ENCODE measurements at places on chromosomes 12 and 14.

GRCh38 chr14:49930720-49931119, 37.8 kb downstream of the ARF6 start:
- no peak for DNase-seq

- no peak for DNase-seq
Measured at GRCh38 chr12:89731614-89732013, 23.0 kb upstream of the ATP2B1 start.

DNA sequence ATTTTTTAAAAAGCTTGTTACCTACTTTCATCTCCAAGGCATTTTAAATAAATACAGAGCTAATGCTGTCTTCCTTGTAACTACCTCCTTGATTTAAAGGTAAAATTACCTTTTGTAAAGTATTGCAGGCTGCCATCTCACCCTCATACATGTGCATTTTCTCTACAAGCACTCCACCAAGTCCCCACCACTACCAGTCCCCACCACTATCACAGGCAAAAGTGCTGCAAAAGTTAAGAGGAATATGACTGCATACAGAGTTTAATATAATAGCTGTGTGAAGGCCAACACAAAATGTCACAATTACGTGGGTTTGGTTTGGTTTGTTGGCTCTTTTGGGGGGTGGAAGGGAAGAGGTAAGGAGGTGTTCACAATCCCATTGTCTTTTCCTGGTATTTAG, 9.6 kb downstream of the SIX1 start:
- DNase-seq, result no peak

DNA sequence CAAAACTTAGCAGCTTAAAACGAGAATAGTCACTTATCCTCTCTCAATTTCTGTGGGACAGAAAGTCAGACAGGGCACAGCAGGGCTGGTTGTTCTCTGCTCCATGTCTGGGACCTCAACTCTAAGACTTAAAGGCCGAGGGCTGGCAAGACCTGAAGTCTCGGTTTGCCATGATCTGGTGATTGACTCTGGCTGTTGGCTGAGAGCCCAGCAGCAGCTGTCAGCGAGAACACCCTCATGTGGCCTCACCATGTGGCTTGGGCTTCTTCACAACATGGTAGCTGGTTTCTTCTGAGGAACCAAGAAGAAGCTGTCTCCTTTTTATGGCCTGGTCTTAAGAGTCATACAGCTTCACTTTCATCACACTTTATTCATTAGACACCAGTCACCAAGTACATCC, 1.7 kb upstream of the VASH1 start:
- no peak for DNase-seq

DNA sequence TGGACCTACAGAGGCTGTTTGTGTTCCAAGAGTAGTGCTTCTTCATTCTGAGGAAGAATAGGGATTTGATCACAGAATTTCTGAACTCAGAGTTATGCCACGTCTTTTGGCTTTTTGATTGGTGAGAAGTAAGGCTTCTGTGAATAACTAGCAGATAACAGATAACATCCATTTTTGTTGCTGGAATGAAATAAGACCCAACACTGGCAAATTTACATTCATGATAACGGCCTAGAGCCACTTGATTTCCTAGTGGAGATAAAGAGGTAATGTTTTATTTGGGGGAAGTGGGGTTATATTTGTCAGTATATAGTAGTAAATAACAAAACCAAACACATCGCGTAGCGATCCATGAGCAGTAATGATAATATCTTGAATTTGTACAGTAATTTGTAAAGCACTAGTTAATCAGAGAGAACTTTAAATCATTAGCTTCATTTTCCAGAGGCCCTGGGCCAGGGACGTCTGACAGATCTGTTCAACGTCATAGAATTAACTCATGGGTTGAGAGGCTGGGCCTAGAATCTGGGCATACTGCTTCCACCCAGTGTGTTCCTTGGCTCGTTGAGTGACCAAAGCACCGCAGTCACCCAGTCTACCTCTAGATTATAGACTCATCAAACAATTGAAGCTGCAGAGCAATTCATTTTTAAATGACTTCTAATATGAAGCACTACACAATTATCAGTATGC, 79.6 kb downstream of the HMGA2 start:
- no peak for DNase-seq

DNA sequence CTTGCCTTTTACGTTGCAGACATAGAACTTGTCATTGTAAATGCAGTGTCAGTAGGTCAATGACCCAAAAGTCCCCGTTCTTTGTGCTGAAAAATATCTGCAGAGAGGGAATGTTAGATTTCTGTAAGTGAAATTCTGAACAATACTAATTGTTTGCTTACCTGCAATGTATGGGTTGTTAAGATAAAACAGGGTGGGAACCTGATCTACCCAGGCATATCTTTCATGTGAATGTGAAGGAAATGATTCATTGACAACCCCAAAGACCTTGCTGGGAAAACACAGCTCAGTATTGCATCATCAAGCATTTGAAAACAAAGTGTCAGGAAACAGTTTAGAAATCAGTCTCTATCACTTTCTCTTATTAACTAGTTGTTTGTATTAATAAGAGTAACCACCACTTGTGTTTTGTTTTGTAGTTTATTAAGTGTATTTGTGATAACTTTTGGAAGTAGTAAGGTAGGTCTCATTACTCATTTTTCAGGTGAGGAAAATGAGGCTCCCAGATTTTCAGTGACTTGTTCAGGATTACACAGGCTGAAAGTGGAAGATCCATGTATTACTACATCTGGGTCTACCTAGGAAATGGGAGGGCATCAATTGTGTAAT, 57.9 kb upstream of the SLC38A2 start:
- peak; percentile 54 for DNase-seq

DNA sequence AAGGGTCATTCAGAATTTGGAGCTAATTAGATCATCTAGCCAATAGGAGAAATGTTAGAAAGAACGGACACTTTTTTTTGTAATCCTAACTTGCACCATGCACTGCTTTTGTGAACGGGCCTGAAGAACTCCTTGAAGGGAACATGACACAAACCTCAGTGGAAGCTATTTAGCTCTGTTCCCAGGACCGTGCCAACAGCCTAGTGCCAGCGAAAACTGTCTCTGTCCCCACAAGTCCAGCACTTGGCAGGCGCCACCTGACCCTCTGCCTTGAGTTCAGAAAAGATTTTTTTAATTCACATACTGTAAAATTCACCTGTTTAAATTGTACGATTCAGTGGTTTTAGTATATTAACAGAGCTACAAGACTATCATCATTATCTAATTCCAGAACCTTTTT, 31.3 kb upstream of the KCNA5 start:
- no peak for DNase-seq

DNA sequence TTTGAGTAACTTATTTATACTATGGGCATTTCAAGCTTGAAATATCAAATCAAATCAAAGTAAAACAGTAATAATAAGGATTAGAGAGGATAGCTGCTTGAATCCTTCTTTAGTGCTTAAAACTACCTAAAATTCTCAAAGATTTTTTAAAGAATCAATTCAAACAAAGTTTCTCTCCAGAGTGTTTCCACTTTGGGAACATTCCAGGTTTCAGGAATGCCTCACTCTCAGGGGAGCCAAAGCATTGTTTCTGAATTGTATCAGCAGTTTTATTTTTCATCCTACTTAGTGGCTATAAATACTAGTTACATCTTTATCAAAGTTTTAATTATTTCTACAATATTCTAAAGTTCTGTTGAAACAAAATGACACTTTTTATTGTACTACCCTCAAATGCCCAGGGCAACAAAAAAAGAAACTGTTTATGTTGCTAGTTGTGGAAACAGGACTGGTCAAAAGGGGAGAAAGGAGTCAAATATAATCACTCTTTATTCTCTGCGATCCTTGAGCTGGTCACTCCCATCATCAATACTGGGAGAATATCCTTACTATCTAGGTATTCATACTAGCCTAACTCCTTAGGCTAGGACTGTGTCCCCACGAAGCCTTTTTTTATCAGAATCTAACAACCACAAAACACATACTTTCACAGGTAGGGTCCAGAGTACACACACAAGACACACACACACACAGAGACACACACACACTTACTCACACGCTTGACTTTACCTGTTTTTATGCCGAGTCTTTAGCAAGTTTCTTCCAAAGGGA, 598 bp downstream of the RASSF9 start:
- DNase-seq, result no peak

DNA sequence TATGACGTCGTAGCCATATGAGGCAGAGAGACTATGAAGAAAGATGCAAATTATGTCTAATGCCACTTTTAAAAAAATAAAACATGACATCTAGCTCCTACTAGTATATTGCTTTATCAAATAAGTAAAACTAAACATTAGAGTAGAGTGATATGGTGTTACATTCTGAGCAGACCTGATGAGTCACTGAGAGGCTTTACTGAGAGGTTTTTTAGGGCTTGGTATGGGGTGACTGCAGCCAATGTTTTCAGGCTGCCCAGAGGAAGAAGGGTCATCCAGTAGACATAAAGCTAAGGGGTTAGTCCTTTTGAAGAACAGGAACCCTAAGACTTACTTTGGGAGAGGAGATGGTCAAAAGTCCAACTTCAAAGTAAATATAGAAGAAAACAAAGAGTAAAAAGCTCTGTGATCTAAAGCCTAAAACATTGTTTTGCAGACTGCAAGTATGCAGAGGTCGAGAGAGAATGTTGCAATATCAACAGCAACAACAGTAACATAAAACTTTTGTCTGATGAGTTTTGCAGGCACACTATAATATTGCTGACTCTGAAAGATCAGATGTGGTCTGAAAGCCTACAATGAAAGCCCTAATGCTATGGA, 774.7 kb downstream of the TMTC2 start:
- DNase-seq, result no peak

DNA sequence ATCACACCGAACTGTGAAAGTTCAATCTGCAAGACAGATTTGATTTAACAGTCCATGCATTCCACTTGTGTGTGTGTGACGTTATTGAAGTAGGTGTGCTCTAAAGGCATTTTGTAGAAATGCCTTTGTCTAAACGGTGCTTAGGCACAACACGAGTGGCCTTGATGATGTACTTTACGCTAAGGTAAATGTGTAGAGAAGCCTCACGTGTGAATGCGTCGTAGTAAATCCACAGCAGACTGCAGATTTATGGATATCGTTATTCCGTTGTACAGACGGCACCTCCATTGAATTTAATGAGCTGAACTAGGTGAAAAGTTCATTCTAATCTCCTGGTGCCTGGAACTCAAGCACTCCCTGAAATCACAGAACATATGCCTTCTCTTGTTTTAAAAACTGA, 202.8 kb upstream of the STXBP6 start:
- no peak for DNase-seq

DNA sequence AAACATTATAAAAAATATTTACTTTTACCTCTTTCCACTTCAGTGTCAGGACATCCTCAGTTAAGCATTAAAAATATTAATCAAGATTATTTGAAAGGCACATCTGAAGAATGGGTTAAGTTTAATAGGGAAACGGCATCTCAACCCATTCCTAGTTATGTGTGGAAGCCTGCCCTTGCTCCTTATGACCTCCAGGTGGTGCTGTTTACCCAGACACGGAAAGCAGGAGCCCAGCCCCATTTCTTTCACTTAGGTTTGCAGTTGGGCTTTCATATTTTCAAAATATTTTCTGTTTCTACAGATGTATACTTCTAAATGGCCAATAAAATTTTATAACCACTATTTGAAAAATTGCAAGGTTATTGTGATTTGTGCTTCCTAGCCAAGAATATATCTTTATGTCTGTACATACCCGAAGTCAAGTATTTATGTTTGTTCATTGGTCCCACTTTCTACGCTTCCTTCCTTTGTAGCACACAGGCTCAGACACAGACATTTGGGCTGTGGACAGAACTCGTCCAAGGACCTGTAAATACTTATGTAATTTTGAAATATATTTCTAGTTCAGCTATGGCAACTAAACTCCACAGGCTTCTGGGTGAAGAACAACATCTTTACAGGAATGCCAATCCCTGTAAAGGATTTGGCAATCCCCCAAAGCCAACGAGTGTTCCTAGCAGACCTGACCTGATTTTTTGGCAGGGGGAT, 247.1 kb downstream of the AKAP6 start:
- DNase-seq, result peak; percentile 75

DNA sequence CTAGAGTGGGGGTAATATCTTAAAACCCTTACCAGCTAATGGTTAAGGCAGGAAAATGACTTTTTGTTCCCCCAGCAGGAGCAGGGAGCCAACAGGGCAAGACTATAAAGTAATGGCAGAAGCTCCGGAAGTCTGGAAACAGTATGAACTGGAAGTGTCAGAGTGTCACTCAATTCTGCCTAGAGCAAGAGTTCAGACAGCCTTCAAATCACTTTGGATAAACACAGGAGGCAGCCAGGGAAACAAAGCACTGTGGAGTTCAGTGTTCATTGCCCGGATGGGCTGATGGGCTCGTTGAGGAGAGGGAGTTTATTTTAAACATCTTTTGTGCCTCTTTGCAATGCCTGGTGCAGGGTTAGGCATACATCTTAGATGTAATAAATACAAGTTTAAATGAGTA, 16.5 kb upstream of the DYRK2 start:
- DNase-seq, result no peak

DNA sequence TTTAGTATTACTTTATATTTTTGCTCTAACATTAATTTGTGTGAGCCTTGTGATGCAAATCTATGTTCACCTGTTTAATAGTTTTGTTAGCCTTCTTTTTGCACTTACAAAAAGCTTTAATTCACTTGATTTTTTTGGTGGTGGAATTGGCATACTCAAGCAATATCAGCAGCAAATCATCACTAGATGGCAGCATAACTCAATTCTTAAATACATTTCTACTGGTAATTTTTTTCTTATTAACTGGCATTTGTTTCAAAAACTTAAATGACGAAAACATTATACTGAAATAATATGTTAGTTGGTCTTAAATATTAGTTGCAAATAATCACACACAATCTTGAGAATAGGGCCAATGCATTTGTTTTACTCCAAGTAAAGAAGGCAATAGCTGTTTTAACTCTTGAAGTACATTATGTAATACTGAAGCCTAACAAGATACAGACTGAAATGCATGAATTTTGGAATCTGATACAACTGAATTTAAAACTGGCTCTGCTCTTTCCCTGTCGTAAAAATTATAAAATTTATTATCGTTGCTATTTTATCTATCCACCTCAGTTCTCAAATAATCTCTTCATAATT, 151.5 kb downstream of the ATXN7L3B start:
- DNase-seq, result peak; percentile 70

GRCh38 chr14:98103705-98104104, 1168.3 kb downstream of the BCL11B start:
- DNase-seq, result no peak

GRCh38 chr12:21843795-21844194, 69.3 kb upstream of the KCNJ8 start:
- no peak for DNase-seq

GRCh38 chr12:109435428-109436187, 41.5 kb downstream of the KCTD10 start:
- no peak for DNase-seq

GRCh38 chr14:23438101-23438971, 2.9 kb upstream of the MYH7 start:
- DNase-seq, result no peak

- DNase-seq, result no peak
Measured at GRCh38 chr12:71469258-71469750, 29.7 kb downstream of the LGR5 start.

Data from common myeloid progenitor, CD34-positive (primary cell).